ENCODE measurements at places on chromosomes 2 and 18.

DNA sequence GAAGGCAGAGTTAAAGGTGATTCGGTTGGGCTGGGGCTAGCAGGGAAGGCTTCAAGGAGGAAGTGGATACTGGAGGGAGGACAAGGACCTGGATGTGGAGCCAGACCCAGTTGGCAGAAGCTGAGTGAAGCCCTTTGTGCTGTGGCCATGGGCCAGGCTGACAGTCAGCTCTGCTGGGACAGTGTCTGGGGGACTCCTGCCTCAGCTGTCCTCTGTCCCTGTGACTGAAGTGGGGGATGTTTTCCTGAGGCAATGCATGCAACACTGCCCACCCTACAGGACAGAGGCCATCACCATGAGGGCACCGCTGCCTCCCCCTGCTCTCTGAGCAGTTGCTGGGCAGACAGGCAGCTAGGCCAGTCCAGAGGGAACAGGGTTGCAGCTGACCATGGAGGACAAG, 40.0 kb downstream of the ST8SIA5 start:
- no peak for DNase-seq

DNA sequence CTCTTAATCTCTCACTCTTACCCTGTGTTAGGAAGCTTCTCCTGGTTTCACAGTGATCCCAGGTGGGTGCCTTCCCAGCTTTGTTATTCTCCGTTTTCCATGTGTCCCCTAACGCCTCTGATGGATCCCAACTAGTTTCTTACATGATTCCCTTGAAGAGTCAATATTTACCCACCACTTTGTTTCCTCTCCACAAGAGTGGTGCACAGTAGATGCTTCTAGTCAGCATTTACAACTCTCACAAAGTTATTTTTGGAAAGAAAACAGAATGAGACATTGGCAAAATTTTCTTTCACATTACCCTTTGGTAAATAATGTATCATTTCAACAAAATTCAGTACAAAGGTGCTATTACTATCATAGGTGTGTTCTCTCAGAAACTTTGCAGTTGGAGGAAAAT, 1611.1 kb upstream of the ZEB2 start:
- DNase-seq, result no peak

- no peak for DNase-seq
These were observed 73.8 kb downstream of the HDAC4 start for GRCh38 chr2:239326831-239327535.

GRCh38 chr2:196370381-196370780, 199.0 kb upstream of the STK17B start:
- no peak for DNase-seq

DNA sequence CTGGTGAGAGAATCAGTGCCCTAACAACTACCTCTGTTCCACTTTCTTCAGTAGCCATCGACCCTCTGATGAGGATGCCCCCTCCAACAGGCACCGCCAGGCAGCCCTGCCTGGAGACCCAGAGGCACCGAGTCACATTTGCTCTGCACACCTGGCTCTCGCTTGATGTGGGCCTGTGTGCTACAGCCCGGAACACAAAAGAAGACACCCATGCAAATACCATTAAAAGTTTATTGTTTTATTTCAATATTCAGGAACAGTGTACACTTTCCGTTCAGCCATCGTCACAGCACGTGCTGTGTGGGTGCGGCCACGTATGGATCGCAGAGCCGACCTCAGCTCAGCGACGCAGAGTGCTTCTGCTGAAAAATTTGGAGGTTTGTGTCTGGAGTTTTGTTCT, 154.0 kb downstream of the MBP start:
- no peak for DNase-seq

- no peak for DNase-seq
These were observed 8.1 kb downstream of the WDR43 start for GRCh38 chr2:28902584-28902983.

DNA sequence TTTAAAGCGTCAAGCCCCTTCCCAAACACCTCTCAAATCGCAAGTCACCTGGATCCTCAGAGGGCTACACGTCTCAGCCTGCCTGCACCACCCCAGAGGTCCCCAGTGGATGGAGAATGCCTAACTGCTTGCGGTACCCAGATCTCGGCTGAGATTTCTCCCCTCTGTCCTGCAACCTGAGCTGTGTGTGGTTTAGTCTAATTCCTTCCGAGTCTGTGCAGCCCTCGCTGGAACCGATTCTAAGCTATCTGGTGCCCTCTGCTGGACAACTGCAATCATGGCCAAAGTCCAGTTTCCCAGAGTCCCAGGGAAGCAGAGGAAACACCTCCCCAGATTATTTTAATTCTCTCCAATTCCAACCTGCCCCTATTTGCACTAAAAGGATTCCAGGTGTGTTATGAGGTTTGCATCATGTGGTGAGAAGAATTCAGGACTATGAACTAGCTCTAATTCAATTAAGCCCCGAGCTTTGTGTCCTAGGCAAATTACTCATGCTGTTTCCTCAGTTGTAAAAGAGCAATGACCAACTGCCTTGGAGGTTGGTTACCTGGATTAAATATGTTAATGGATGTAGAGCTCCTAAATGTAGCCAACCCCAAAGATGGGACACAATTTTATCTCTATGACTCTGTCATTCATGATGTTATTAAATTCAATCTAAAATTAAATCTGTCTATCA, 276.1 kb upstream of the NCKAP5 start:
- DNase-seq, result peak; percentile 52

GRCh38 chr2:134395779-134396178, 141.9 kb downstream of the MGAT5 start:
- no peak for DNase-seq

GRCh38 chr18:63065172-63065571, 254.4 kb downstream of the BCL2 start:
- DNase-seq, result no peak

DNA sequence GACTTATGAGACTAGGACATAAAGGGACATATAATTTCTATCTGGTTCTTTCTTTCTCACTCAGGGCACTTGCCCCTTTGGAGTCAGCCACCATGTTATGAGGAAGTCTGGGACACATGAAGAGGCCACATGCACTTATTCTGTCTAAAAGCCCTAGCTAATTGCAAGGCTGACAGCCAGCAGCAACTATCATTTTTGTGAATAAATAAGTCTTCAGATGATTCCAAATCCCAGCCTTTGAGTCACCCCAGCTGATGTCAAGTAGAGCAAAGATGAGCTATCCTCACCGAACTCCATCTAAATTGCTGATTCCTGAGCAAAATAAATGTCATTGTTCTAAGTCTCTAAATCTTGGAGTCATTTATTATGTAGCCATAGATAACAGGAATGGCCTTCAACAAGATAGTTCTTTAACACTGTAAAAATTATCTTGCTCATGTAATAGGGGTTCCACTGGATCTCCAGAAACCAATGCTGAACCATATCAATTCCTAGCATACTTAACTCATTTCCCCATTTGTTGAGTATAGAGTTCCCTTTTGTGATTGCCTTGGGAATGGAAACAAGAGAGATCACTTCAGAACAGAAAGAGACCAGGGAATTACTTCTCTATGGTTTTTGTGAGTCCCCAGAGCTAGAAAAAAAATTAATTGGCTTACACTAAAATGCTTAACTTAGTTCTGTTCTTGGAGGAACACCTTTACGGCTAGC, 50.6 kb upstream of the FN1 start:
- DNase-seq, result no peak

DNA sequence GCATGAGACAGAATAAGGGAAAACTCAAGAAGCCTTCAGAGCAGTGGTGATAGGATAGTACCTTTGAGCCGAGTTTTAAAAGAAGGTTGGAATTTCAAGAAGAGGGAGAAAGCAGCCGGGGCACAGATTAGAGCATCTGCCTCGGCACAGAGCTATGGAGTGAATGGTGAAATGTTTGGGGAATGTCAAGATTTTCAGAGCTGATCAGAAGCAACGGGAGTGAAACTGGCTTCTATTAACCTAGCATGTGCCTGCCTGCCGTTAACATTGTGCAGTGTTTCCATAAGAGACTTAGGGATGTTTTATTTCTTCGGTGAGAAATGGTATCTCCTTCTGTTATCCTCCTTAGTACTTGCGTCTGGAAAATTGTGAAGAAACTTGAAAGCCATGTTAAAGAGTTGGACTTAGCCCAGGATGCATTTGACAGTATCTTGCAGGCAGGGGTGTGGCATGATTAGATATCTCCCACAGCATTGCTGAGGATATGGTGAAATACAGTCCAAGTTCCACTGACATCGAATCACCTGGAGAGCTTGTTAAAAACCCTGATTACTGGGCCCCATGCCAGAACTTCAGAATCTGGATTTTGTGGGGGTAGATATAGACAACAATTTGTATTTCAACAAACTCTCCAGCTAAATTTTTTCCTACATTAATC, 96.8 kb upstream of the PPP1CB start:
- DNase-seq, result no peak

GRCh38 chr2:191758518-191759507, 80.9 kb downstream of the NABP1 start:
- peak; percentile 12 for DNase-seq

GRCh38 chr2:202016579-202017227, 17.0 kb upstream of the FZD7 start:
- DNase-seq, result no peak

DNA sequence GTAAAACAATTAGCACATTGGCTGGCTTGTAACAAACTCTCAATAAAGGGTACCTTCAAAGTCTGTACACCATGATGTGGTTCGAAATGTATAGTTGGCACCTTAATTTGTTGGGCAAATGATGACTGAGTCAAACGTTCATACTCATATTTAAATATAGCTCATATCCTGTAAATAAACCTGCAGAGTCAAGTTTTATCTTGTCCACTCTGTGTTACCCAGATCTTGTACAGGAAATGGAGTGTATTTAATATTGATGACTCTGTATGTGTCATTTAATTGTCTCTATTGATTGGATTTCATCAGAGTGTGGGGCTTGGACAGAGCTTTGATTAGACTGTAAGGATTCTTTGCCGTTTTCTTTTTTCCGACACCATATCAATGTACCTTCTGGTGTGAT, 805.6 kb upstream of the ZEB2 start:
- no peak for DNase-seq

DNA sequence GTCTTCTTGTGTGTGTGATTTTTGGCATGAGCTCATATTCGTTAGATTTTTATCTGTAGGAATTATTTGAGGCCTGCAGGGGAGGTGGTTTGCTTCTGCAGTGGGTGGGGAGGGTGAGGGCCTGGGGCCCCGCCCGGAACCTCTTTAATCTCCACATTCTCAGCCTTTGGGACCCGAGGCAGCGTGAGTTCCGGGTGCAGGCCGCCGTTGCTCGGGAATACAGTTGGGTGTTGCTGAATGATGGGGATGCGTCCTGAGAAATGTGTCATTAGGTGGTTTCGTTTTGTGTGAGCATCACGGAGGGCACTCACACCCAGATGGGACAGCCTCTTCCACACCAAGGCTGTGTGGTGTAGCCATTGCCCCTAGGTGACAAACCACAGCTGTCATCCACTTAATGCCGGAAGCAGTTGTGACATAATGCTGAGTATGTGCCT, 13.7 kb upstream of the GAL3ST2 start:
- DNase-seq, result no peak

GRCh38 chr18:33729556-33729955, 151.5 kb downstream of the ASXL3 start:
- no peak for DNase-seq

DNA sequence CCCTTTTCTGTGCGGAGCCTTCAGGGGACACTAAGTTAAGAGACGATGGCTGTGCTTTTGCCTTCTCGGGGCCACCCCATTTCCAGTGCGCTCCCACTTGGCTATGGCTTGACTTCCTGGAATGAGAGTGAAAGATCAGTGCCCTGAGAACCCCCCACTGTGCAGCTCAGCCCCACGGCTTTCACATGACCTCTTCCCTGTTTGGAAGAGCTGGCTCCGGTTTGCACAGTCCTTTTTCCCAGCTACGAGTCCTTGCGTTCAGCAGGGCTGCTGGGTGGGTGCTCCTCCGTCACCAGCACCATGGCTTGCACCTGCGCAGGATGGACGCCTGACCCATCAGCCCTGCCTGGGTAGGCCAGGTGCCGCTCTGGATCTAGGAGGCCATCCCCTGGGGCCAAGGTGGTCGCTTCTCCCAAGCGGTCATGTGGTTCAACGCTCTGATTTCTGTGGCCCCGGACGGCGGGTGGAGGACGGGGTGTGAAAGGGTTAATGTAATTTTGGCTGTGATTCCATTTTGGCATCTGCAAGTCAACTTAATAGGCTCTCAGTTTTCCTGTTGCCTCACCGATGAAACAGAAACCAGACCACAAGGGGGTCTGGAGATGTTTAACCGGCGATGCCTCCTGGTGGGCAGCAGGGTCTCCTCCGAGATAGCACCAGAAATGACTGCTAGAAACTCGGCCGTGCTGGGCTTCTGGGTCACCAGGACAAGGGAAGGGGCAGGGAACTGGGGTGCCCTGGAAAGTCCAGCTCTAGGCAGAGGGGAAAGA, 113.1 kb upstream of the HAAO start:
- peak; percentile 62 for DNase-seq

- DNase-seq, result no peak
These were observed 228.0 kb upstream of the SALL3 start for GRCh38 chr18:78751664-78752063.

GRCh38 chr2:102140377-102140776, 2.2 kb upstream of the IL1R1 start:
- DNase-seq, result no peak

DNA sequence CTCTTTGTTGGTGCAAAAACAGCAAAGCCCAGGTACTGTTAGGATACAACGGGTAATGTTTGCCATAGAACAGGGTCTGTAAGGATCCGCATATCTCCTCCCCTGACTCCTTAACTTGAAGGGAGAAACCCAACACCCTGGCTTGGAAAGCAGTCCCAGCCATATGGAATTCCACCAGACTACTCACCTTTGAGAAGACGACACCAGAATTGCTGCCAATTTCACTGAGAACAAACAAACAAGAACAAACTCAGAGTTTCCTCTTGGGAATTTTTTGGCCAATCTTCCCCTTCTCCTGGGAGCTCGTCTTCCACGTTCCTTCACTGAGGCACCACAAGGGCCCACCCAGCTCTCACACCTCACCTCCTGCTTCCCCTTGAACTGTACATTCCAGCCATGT, 29.2 kb downstream of the CAPN14 start:
- no peak for DNase-seq

- DNase-seq, result no peak
These were observed 773.7 kb upstream of the RAB6C start for GRCh38 chr2:129205766-129206165.

GRCh38 chr2:217163987-217164386, 304.1 kb upstream of the TNP1 start:
- no peak for DNase-seq

DNA sequence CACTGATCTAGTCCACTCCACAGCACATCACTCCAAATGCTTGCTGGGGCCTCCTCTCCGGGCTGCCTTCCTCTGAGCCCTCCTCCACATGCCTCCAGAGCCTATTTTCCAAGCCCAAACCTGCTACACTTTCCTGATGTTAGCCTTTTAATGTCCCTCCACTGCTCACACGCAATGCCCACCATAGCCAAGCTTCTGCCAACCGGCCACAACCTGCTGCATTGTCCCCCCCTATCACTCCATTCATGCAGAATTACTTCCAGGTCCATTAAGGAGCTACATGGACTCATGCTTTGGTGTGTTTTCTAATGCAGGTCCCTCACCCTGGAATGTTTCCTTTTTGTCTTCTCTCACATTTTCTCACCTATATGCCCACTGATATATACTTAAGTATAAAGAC, 129.3 kb downstream of the MARCHF4 start:
- no peak for DNase-seq

All from fibroblast of the conjunctiva (primary cell).